ENCODE measurements at places on chromosomes 7 and 10.

GRCh38 chr7:44282601-44283171 is 42.7 kb downstream of the CAMK2B start:
- DNase-seq: no peak

- DNase-seq: peak; percentile 75
These were observed 83.8 kb downstream of the BMS1 start for GRCh38 chr10:42866115-42866995.

DNA sequence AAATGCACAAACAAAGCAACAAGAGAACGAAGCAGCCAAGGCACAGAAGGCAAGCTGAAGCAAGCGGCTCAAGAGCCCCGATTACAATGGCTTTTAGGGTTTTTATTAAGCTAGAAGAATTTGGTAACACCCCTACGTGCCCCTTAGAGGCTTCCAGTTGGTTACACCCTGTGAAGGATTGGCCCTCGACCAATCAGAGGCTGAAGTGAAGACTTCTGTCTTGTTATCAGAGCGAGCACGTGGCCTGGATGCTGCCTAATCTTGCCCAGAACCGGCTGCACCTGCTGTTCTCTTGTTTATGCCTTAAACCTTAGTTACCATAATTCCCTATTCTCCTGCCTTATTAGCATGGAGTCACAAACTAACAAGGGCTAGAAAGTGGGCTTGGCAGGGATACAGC is 21.4 kb downstream of the KCNK18 start:
- DNase-seq: no peak

GRCh38 chr10:127990846-127991542 is 84.1 kb downstream of the PTPRE start:
- DNase-seq: peak; percentile 10

GRCh38 chr7:124497176-124497575 is 268.4 kb downstream of the GPR37 start:
- DNase-seq: no peak

DNA sequence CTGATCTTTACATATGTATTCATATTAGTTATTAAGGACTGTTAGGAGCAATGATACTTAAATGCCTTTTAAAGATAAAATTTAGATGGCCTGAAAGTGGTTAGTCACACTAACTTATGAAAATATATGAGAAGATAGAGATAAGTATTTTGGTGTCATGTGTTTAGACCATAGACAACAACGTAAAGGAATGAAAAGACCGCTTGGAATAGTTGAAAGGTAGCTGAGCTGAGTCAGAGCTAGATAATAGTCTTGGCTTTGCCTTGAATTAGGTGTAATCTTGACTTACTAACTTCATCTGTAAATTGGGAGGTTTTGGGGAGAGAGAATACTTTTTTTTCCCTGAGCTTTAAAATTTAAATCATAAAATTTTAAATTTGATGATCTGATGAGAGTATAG is 127.0 kb downstream of the LYZL1 start:
- peak; percentile 84 for DNase-seq

DNA sequence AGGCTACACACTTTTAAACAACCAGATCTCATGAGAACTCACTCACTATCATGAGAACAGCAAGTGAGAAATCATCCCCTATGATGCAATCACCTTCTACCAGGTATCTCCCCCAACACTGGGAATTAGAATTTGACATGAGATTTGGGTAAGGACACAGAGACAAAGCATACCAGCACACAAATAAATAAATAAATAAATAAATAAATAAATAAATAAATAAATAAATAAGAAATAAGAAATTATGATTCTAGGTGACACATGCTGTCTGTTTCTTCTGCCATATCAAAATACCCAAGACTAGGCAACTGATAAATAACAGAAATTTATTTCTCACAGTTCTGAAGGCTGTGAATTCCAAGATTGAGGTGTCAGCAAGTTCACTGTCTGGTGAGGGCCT is 87.2 kb upstream of the CYP2C9 start:
- no peak for DNase-seq

DNA sequence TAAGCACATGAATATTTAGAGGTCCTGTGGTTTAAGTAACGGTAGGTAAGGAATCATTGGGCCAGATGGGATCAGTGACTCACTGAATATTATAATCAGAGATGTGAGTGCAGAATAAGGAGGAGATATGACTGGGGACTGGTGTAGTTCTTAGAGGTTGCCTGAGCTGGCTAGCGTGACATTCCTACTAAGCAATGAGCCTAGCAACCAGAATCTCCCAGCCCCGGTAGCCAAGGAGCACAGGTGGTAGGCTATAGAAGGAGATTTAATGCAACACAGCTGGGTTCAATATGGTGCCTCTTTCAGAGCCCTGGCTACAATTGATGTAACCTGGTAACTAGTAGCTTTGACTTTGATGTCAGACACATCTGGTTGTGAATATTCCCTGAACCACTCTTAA is 641.6 kb downstream of the AUTS2 start:
- no peak for DNase-seq

GRCh38 chr7:130488392-130489139 is 3.3 kb upstream of the MEST start:
- no peak for DNase-seq

GRCh38 chr10:101906586-101907183 is 63.1 kb upstream of the KCNIP2 start:
- DNase-seq: peak; percentile 95

GRCh38 chr7:127383123-127383835 is 9.2 kb downstream of the ZNF800 start:
- peak; percentile 10 for DNase-seq

GRCh38 chr7:122544463-122544862 is 154.5 kb downstream of the RNF133 start:
- no peak for DNase-seq

- DNase-seq: no peak
These were observed 40.1 kb downstream of the RNF133 start for GRCh38 chr7:122658856-122659255.

- no peak for DNase-seq
These were observed 100.8 kb downstream of the MKI67 start for GRCh38 chr10:128025437-128025836.

DNA sequence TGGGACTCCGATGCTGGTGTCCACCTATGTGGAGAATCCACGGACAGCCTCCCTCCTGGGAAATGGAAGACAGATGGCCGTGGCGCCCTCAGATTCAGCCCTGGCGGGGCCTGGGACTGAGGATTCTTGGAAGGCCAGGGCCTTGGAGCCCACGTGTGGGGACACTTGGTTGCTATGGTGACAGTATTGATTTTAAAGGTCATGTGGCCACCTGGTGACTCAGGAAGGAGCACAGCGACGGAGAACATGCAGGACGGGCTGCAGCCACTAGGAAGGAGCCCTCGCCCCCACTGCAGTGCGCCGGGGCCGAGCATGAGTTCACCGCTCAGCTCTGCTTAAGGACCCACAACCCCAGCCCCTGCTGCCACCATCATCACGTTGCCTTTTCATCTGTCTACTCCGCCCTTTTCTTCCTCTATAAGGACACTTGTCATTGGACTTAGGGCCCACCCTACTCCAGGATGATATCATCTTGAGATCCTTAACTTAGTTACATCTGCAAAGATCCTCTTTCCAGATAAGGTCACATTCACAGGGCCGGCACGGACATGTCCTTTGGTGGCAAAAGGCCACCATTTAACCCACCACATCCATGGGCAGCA is 3.7 kb upstream of the STK32C start:
- peak; percentile 31 for DNase-seq

GRCh38 chr7:102322202-102322715 is 34.0 kb downstream of the SPDYE6 start:
- peak; percentile 57 for DNase-seq

DNA sequence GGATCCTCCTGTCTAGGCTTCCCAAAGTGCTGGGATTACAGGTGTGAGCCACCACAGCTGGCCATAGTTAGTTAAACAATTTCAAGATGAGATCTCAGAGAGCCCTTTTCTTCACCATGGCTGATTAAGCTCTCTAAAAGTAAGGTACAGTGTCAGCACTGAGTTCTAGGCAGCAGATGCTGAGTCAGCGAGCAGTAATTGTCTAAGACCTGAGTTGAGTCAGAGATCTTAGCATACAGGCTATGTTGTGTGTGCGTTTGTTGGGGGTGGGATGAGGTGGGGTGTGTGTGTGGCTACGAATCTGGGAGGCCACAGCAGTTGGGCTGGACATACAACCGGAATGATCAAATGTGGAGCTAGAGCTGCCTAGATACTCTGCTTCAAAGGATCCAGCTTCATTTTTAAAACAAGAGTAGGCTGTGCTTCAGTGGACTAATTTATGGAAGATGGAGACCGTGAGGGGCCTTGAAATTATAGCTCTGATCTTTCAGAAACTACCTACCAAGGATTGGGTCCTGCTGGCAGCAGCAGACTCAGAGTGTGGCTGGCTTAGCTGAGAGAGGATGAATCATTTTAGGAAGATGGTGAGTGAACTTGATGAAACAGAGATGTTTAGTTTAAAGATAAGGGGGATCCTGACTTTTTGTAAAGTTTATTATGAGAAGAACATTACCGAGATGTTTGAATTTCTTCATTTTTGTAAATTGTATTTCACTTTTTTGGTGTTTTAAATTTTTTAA is 17.5 kb upstream of the MTPN start:
- no peak for DNase-seq

DNA sequence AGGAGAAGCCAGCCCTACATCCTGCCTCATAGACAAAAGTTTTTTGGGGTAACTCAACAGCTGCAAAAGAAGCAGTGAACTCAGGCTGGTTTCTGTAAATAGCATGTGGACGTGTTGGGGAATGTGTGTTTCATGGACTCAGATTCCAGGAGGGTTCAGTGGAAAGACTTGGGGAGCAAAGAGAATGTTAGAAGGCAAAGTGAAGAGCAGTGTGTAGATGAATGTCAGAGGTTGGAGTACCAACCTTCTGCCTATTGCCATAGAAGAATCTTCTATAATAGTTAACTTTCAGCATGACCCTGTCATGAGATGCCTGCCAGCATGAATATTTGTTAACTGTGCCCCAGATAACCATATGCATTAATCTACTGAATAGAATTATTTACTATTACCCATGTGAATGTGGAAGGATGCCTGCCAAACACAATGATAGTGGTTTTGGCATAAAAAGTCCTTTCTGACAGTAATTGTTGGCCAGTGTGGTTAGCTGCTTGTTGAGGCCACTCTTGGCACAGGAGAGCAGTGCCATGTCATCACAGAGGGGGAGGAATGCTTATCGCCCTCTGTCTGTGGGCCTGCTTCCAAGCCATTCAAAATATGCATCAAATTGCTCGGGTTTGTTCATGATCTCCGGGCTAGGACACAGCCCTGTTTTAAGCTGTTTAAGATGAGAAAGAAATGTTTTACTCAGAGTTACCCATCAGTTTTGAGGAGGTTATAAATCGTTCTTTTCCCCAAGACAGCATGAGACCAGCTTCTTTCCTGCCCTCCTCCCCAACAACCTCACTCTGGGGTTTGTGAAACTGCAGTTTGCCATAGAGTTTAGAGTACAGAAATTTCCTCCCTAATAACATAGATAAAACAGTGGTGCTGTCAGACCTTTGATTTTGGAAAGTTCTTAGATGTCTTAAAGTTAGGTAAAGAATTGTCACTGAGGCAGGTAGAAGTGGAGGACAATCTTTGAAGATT is 165.3 kb downstream of the WNT2 start:
- peak; percentile 55 for DNase-seq

DNA sequence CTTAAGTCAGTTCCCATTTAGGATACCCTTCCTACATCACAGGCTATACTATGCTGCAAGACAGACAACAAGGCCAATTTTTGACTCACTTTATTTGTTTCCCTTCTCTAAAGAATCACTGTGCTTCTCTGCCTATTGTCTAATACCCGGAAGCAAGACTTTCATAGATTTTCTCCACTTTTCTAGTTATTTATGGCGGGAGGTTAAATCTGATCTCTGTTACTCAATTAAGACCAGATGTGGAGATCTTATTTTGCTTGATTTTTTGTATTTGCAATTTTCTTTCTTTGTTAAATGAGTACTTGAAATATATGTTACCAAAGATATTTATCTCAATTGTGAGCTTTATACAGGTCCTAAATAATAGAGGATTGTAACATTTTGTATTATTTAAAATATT is 511.5 kb downstream of the ATRNL1 start:
- no peak for DNase-seq

DNA sequence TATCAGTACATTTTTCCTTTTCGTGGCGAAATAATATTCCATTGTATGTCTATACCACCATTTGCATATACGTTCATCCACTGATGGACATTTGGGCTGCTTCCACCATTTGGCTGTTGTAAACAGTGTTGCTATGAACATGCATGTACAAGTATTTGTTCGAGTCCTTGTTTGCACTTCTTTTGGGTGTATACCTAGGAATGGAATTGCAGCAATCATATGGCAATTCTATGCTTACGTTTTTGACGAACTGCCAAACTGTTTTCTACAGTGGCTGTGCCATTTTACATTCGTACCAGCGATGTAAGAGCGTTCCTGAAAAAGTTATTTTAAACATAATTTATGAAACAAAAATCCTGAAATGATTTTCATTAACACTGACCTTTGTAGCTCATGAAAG is 79.5 kb downstream of the HIPK2 start:
- no peak for DNase-seq

DNA sequence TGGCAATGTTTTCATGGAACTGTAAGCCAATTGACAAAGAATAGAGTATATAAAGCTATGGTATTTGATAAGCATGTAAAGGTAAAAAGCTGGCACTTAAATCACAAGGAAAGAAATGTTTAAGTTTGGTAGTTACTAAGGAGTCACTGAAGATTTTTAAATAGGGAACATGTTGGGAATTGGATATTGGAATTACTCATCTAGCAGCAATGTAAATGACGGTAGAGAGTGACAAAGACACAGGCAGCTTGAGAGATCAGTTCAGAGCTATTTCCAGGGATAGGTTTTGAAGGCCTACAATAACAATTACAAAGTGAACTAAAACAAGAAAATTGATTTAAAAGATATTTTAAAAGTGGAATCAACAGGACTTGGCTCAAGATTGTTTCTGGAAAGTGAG is 36.8 kb downstream of the SP8 start:
- DNase-seq: no peak

- no peak for DNase-seq
These were observed 3.9 kb downstream of the DDX21 start for GRCh38 chr10:68959695-68960527.

DNA sequence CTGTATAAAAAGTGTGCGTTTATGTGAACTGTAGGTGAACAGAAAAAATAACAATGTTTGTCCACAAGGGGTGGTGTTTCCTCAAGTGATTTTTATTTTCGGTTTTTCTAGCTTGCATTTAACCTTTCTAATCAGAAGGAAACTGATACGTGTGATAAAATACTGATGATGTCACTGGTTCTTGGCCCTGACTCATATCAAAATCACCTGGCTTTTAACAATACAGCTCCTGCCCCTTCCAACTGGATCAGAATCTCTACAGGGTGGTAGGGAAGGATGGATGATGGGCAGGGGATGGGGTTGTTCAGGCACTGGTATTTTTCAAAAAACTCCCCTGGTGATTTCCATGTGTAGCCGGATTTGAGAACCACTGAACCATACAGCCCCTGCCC is 10.9 kb downstream of the NPFFR1 start:
- peak; percentile 51 for DNase-seq

DNA sequence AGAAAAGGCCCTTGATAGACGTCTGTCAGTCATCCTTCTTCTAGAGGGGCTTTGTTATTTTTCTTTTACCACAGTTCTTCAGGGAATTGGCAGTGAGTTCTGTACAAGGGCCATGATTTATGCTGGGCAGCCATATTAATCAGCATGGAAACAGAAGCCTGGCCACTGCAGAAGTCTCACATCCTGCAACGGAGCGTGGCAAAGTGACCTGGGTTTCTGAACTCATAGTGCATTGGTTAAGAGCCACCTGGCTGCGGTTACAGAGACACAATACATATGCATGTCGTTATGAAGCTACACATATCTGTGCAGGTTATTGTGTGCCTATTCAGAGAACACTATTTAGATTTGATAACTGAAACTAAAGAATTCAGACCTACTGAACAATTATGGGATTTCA is 419.4 kb upstream of the CELF2 start:
- no peak for DNase-seq

GRCh38 chr7:102974366-102975236 is 61.8 kb downstream of the LRRC17 start:
- DNase-seq: no peak

Measured in trophoblast cell (in vitro differentiated cells and primary cell).